Adipocyte (in vitro differentiated cells): ENCODE measurements at places on chromosomes 1 and 21.

DNA sequence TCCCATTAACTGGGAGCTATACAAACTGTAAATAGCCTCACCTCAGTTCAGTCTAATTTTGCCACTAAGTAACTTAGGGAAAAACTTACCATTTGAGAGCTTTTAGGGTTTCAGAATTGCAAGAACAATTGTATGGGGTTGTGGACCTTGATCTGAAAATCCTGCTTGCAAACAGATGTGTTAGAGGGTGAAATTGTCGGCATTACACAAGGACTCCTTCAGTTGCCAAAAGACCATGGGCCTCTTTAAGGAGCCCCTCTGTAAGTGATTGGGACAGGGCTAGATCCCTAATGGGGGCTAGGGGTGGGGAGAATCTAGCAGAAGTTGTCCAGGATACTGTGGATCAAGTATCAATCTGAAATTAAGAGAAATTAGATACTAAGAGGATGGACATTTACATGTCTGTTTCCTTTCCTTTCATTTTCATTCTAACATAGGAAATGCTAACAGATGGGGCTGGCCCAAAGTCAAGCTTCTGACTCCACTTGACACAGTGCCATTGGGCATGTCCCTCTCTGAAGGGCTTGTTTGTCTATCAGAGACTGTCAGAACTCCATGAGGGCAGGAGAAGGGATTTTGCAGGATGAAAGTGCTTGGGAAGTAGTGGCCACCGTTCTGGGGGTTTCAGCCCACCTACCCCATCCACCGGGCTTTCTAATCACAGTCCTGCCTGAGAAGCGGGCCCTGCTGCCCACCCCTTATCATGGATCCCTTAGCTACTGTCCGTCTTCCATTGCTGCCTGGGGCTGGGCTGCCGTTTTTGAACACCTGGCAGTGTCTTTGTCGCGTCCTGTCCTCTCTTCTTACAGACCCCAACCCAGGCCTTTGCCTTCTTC lies 54.7 kb downstream of the STUM start:
- peak; percentile 86 for DNase-seq

DNA sequence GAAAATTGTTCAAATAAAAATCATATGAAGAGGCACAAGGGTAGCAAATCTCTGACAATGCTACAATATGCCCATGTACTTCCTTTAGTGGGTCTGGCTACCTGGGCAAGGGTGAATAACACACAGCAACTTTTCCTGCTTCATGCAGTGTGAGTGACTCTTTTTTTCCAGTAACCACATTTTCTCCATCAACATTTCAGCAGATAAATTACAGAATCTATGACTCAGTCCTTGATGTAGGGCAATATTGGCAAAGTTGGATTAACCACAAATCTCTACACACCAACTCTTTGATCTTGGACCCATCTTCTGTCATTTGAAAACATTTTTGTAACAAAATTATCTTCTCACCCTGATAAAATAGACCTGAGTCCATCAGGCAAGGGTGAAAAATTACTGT lies 31.7 kb downstream of the ERICH3 start:
- no peak for DNase-seq

- no peak for DNase-seq
These were observed 47.6 kb downstream of the TYW3 start for GRCh38 chr1:74780594-74780993.

- DNase-seq, result no peak
These were observed 23.5 kb upstream of the SARS1 start for GRCh38 chr1:109190189-109190588.
